ENCODE measurements at places on chromosomes 16 and 17.
A peak's percentile ranks its signal among the peaks of the same experiment; 100 is the strongest.

GRCh38 chr17:79777120-79777893 is 641 bp upstream of the CBX2 start:
- DNase-seq, result peak; percentile 87

DNA sequence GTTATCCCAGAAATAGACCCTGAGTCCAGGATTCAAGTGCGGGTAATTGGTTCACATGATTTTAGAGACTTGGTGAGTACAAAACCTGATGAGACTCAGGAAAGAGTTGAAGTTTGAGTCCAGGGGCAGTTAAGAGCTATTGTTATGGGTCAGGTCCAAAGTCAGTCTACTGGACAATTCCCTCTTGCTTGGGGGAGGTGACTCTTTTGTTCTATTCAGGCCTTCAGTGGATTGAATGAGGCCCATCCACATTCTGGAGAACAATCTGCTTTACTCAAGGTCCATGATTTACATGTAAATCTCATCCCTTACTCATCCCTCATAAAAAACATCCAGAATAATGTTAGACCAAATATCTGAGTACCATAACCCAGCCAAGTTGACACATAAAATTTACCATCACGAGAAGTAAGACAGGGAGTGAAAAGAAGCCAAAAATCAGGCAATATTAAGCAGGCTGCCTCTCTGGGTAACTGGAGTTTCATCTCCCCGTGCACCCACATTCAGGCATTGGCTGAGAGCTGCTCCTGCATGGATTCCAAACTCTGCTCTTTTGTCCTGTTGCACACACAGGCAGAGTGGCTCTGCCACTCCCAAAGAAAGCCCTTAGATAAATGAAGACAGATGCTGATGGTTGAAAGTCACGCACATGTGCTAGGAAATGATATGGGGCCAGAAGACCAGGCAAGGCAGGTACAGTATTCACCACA is 156.0 kb upstream of the SALL1 start:
- no peak for DNase-seq

GRCh38 chr17:8272421-8272820 is 16.0 kb upstream of the RANGRF start:
- no peak for DNase-seq

DNA sequence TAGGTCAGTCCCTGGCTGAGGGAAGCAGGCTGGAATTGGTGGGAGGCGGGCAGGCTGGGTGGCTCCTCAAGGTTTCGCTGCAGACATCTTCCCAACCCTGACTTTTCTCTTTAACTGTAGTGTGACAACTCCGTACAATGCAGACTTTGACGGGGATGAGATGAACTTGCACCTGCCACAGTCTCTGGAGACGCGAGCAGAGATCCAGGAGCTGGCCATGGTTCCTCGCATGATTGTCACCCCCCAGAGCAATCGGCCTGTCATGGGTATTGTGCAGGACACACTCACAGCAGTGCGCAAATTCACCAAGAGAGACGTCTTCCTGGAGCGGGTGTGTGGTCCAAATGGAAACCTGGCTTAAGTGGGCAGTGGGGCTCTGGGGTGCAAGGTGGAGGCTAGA is 15.0 kb downstream of the POLR2A start:
- DNase-seq, result no peak

DNA sequence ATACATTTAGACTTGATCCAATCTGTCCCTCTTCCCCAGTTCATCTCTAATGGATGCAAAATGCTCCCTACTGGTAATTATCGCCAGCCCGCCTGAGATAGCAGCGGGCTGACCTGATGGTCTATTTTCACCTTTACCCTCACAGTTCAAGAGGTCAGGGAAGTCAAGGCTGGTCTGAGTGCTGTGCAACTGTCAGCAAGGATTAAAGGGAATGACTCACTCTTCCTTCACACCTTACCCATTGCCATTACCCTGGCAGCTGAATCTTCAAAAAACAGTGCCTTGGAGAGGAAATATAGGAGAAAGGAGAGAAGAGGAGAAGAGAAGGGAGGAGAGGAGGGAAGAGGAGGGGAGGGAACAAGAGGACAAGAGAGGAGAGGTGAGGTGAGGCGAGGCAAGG is 36.3 kb downstream of the GRB7 start:
- no peak for DNase-seq

DNA sequence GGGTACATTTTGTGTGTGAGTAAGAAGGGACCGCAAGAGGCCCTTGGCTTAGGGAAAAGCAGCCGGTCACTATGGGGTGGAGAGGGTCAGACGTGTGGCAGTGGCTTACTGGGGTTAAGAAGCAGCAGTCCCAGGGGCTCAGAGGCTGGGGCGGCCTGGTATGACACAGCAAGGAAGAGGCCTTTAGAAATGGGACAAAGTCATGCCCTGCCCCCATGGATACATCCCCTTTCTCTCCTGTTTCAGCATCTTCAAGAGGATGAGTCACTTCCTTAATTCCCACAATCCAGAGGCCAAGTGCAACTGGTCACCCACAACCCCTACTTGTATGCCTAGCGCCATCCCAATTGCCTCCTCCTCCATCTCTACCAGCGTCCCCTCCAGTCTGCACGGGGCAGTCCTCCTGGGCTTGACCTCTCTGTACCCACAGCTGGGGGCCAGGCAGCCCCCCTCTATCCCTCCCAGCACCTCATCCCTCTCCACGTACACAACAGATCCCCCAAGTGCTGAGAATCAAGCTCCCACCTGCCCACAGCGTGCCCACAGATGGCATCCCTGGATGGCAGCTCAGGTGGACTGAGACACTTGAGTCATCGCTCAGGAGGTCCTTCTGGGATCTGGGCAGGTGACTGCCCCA is 6.9 kb upstream of the EFTUD2 start:
- no peak for DNase-seq

- DNase-seq, result no peak
Measured at GRCh38 chr16:77459534-77460254, 24.9 kb upstream of the ADAMTS18 start.
